ENCODE measurements at places on chromosomes 7 and 10.
A peak's percentile ranks its signal among the peaks of the same experiment; 100 is the strongest.

- no peak for DNase-seq
Measured at GRCh38 chr7:157017603-157018327, 7.3 kb upstream of the MNX1 start.

DNA sequence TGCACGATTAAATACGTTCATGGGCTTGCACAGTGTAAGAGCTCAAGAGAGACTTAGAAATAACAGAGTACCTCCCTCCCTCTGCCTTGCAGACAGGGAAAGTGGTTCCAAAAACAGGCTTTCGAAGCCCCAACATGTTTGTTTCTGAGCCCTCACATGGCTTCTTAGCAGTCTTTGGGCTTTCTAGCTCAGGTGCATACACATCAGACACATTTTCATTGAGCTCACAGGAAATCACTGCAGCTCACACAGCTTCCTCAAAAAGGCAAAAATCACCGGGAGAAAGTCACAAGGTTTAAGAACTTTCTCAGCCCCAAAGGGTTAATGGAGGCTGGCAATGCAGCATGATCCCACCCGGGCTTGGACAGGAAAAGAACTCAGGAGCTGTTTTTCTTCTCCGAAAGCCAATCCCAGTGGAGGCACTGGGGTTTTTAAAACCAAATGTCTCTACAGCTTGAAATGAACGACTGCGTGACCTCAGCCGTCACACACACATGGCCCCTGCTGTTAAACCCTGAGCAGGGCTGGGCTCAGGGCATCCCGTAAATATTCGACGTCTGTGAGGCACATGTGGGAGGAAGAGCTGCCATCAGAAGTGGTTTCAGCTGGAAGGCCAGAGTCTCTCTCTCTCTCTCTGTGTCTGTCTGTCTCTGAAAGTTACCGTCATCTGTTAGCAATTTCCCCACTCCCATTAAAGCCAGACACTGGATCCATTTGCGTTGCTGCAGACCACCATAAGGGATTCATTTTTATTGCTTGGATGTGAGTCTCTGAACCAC is 69.7 kb downstream of the CALML3 start:
- DNase-seq, result no peak

DNA sequence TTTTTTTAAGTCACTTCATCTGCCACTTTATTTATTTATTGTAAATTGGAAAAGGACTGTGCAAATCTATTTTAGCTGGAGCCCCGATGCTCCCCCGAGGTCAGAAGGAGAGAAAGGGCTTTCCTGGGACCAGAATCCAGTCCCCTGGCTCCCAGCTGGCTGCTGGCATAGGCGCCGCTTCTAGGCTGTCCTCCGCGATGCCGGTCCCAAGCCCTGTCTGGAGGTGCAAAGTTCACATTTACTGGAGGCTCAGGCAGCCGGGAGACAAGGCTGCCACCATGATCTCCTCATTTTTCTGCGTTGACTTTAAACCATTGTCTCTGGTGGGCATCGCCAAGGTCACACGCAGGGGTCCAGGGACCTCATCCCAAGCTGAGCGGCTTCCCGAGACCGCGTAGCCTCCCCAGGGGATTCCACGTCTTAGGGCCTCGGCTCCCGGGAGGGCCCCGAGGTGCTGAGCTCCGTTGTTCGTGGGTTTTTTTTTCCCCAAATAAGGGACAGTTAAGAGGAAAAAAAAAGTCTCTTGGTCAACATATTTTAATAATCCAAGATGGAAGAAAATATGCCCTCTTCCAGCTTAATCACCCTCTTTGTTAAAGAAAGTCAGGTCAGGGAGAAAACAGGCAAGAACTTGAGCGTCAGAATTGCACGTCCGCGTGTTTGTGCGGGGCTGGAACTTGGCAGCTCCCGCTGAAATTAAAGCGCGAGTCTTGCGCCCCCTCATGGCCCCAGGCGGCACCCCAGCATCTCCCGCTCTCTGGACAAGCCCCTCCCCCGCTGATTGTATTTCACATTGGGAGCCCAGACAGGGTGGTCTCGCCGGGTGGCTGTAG is 11.9 kb downstream of the RGR start:
- DNase-seq, result peak; percentile 70

DNA sequence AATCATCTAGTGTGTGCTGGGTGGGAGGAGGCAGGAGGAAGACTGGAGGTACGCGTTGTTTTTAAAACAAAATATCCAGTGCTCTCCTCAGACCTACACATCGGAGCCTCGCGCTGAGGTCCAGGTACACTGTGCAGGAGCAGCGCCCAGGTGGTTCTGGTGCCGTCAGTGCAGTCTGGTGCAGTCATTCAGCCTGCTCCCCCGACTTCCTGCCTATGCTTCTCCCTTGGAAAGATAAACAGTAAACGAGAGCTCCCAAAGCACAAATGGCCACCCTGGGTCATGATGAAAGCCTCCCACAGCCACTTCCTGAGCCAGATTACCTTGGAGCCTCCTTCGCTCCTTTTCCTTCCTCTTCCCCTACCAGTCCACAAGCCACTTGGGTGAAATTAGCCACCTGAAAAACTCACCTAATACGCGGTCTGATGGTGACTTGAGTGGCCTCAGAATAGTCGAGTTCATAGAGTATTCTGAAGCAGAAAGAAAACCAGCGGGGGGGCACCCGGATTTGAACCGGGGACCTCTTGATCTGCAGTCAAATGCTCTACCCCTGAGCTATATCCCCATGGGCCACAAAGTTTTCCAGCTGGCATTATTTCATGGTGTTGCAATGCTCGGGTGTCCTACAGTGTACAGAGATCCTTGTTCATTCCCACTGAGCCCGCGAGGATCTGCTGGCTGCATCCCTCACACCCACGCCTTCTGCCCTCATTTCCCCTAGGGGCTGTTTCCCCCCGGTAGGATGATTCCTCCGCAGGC is 82.5 kb downstream of the ZNF467 start:
- no peak for DNase-seq

- no peak for DNase-seq
Measured at GRCh38 chr7:22202141-22202540, 154.8 kb downstream of the RAPGEF5 start.

DNA sequence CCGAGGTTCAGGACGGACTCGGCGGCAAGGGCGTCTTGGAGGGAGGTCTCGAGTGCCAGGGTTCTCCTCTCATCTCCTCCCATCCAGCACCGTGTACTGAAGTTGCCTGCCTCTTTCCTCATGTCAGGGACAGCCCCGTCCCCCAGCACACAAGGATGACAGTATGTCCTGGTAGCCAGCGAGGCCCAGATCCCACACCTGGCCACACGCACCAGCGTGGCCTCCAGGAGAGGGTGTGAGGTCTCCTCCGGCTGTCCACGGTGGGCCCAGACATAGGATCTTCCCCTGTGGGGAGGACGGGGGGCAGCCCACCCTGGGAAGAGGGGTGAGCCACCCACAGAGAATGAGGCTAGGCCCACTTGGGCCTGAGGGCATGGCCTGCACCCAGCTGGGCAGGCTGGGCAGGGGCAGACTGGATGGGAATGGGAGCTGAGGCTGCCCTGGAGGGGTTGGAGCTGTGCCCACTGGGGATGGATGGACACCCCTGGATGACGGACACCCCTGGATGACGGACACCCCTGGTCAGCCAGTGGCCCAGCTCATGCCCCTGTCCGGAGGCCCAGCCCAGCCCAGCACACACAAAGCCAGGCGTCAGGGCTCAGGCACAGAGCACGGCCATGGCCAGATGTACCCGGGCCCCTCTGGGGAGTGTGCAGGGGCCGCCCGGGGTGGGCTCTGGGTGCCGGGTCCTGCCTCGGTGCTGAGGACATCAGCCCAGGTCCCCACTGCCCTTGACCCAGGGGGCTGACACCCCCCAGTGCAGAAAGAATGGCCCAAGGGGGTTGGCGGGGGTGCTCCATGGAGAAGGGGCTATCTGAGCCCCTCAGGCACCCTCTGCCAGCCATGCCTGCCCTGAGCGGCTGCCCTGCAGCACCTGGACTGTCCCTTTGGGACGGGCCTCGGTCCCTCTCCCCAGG is 30.9 kb upstream of the CFAP46 start:
- DNase-seq, result no peak

DNA sequence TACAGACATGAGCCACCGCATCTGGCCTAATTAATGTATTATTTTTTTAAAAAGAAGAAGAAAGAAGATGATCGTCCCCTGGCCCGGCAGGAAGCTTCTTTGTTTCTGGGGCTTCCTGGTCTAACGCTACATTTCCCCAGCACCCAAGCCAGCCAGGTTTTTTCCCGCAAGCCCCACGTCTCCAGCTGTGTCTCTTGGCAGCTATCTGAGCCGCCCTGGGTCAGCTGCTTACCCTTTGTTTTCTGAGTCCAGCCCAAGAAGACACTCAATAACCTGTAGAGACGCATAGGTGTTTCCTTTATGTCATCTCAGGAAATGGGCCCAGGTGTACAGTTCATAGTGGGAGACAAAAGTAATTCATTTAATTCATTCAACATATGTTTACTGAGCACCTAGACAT is 110.2 kb downstream of the MTPAP start:
- DNase-seq, result no peak

Measured in midbrain (tissue), 1 donor.